MCF 10A (cell line): ENCODE measurements at places on chromosomes 2 and 18. TPM values are rescaled to one million over a fixed set of nuclear protein-coding genes. Genes with fewer than 3 reads are reported as not detected.

- DNase-seq: no peak
These were observed 114.3 kb downstream of the GALNT1 start for GRCh38 chr18:35695803-35696202.

- DNase-seq: no peak
These were observed 35.7 kb downstream of the APOB start for GRCh38 chr2:21008014-21008789.

DNA sequence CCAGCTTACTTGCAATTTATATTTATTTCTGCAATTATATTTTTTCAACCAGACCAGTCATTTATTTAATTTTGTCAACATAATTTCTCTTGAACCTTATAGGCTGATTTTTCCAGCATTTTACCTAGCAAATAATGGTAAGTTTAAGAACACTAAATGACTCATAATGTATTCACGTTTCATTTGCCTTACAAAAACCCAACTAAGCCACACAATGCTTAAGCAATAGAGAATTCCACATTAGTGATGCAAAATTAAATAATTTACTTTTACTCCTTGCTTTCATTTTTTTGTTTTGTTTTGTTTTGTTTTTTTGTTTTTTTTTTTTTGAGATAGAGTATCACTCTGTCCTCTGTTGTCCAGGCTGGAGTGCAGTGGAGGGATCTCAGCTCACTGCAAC lies 110.4 kb upstream of the VRK2 start:
- DNase-seq: peak; percentile 30

GRCh38 chr18:63189041-63189440 lies 130.5 kb downstream of the BCL2 start:
- DNase-seq: no peak

DNA sequence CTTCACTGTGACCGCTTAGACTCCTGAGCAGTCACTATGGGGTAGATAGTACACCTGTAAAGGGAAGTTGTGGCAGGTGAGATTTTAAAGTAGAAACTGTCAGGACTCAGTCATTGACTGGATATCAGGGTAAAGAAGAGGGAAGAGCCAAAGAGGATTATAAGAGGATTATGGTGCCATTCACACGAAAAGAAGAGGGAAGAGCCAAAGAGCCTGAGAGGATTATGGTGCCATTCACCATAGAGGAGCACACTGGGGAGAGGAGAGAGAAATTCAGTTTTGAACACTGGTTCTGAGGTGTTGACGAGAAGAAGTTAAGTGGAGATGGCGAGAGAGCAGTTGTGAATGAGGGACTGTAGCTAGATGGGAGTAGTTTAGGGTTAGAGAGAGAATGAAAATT lies 16.9 kb upstream of the KCNJ13 start:
- DNase-seq: no peak

GRCh38 chr2:168793596-168793995 lies 8.8 kb upstream of the NOSTRIN start:
- DNase-seq: no peak

GRCh38 chr2:129765678-129766351 lies 213.7 kb upstream of the RAB6C start:
- no peak for DNase-seq

GRCh38 chr2:151673016-151673415 lies 61.3 kb downstream of the NEB start:
- no peak for DNase-seq

GALNT13 gene
- total RNA-seq: 0.44 and 0.54 TPM in 2 replicates

EPHA4 gene
- 1.9 and 2.0 TPM in 2 replicates for total RNA-seq

RAD51AP2 gene
- 0.10 and 0.14 TPM in 2 replicates for total RNA-seq

ASAP2 gene
- 80.8 and 89.5 TPM in 2 replicates for total RNA-seq

FAM110C gene
- 8.3 and 10.3 TPM in 2 replicates for total RNA-seq

TEX44 gene
- not detected in 2 replicates for total RNA-seq
